ENCODE measurements at places on chromosomes 6 and 20. TPM values are rescaled to one million over a fixed set of nuclear protein-coding genes. Genes with fewer than 3 reads are reported as not detected.

Gene CTCFL
- total RNA-seq = 0.27 TPM

DNA sequence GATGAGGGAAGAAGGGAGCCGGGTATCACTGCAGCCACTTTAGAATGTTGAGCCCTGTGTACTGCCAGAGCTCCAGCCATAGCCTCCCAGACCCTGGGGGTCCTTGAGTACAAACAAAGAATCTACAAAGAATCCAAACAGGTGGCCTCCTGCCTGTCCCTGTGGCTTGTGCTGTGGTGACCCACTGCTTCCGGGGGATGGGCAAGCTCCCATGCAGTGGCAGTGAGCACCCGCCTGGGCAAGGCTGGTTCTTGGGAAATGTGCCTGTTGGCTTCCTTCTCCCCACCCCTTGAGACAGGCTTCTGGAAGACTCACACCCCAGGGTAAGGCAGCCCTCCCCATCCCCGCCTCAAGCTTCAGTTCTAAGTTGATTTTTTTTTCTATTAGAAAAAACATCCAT is 13.9 kb downstream of the SIRPA start:
- no peak for DNase-seq

DNA sequence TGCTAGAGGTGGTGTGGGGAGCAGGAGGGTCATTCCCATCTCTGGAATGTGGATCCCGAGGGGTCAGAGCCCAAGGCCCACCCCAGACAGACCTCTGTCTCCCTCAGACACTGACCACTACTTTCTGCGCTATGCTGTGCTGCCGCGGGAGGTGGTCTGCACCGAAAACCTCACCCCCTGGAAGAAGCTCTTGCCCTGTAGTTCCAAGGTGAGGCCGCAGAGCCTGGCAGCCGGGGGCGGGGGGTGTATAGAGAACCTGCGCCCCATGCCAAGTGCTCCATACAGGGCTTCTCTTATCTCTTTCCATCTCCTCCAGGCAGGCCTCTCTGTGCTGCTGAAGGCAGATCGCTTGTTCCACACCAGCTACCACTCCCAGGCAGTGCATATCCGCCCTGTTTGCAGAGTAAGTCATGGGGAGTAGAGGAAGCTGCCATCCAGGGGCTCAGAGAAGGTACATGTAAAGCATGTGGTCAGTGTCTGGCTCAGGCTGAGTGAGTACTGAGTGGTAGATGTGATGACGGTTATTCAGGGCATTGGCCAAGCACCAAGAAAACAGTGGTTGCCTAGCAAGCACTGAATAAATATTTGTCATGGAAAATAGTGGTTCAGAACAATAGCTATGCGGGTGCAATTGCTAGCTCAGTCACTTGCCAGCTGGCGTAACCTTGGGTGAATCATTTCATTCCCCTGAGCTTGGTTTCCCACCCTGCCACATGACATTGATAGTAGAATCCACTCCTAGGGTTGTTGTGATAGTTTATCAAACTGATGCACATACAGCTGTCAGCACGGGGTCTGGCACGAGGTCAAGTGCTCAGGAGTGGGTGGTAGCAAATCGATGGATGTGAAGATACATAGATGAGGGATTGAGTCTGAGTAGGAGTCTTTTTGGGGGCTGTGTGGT is 3.5 kb downstream of the PIGT start:
- no peak for DNase-seq

Gene RHAG
- 2.9 TPM for total RNA-seq

DNA sequence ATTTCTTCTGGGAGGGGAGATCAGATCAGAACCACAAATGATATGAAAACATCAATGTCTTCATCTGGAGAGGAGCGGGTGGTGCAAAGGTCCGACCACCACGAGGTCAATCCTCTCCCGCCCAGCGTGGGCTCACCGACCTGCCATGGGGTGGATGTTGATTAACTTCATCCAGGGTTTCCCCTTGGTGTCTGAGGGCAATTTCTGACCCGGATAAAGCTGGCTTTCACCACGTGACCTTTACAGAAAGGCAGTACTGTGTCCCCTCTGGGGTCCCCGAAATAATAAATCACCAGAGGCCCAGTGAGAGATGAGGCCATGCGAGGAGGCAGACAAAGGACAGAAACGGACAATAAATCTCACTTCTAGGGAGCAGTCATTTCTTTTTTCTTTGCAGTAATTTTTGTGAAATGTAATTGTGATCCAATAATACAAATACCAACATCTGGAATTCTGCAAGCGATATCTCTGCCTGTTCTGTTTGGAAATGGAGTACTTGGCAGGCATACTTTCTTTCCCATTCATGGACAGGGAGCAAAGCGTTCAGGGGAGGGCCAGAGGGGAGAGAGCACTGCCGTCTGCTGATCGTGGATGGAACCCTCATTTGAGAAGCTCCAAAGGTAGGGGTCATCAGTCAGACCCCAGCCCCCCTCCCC is 55.1 kb upstream of the APCDD1L start:
- no peak for DNase-seq

GRCh38 chr6:156885562-156885961 is 108.4 kb downstream of the ARID1B start:
- no peak for DNase-seq

Gene UST
- 33.1 TPM for total RNA-seq

Gene SH3BGRL2
- total RNA-seq = 35.9 TPM
